ENCODE measurements at places on chromosomes 11 and 22. TPM values are rescaled to one million over a fixed set of nuclear protein-coding genes. Genes with fewer than 3 reads are reported as not detected.

DNA sequence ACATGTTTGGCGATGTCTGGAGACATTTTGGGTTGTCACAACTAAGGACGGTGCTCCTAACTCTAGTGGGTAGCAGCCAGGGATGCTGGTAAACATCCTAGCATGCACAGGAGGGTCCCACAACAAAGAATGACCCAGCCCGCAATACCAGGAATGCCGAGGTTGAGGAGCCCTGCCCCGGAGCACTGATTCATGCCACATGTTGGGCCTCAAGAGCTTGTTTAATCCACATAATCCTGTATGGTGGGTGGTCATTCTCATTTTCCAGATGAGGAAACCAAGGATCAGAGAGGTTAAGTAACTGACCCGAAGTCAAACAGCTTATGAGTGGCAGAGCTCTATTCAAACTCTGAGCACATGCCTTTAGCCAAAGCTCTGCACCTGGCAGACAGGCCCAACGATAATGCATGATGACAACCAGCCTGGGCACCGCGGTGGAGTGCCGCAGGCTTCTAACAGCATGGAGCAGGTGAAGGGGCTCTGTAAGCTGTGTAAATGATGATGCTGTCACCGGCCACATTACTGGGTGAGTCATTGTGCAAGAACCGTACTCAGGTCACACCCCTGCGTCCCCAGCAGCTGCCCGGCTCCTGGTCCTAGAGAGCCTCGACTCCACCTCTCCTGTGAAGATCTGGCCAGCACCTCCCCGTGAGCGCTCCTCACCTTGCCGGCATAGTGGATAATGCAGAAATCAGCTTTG, 58.6 kb downstream of the APOL1 start:
- no peak for DNase-seq

GRCh38 chr11:44726283-44727113, at the start of gene TSPAN18:
Gene TSPAN18, plus strand, starts transcription at chr11:44726962. Its CDS starts 179,455 bp downstream, at chr11:44906417.
- peak; percentile 44 for DNase-seq

DNA sequence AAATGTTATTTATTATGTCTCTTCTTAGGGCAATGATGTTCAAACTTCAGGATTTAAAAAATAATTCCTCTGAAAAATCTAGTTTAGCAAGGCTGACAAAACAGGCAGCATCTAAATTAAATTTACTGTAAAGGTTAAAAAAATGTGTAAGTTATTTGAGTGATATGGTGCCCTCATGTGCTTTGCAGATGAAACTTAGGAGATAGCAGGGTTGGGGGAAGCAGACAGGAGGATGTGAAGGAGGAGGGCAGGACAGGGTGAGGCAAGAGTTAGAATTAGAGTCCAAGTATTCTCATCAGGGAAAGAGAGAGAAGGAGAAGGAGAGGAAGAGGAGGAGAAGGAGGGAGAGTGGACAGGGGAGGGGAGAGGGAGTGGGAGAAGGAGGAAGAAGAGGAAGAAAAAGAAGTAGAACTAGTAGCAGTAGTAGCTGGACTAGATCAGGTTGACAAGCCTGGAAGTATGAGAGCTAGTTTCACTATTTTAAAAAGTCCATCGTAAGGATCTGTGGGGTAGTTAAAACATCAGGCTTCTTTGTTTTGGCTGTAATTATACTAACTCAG, 141.2 kb upstream of the SESN3 start:
- no peak for DNase-seq

- DNase-seq, result no peak
Measured at GRCh38 chr11:57417056-57417455, 9.9 kb downstream of the SLC43A3 start.

SERPIND1 gene
- total RNA-seq, result not detected

OR5B21 gene
- 0.32 TPM for total RNA-seq
